ENCODE measurements at places on chromosomes 2 and 18.

- no peak for DNase-seq
Measured at GRCh38 chr2:46171411-46171953, 125.7 kb upstream of the EPAS1 start.

DNA sequence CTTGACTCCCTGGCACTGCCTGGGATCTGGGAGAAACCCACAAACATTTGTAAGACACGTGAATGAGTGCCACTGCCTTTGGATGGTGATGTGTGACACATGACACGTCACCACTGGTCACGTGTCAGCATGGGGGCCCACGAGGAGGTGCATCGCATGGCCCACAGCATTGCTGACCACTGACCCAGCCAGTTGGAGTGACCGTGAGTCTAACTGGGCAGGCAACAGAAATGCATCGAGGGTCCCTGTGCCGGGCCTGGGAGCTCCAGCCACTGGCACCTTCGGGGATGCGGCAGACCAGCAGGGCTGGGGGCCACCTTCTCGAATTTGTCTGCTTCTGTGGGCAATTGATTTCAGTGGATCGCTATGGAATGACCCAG, 121.9 kb upstream of the HDAC4 start:
- no peak for DNase-seq

DNA sequence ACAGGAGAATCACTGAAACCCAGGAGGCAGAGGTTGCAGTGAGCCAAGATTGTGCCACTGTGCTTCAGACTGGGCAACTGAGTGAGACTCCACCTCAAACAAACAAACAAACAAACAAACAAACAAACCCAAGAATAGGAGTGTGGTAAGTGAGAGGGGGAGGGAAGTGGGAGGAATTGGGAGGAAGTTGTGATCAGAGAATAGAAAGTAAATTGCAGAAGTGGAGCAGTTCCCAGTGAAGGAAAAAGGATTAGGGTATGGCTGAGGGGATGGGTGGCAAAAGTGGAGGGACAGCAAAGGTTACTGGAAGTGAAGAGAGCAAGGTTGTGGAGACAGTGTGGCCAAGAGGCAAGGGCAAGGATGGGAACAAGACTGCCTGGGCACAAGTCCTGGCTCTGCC, 41.1 kb upstream of the C1GALT1C1L start:
- DNase-seq, result no peak

DNA sequence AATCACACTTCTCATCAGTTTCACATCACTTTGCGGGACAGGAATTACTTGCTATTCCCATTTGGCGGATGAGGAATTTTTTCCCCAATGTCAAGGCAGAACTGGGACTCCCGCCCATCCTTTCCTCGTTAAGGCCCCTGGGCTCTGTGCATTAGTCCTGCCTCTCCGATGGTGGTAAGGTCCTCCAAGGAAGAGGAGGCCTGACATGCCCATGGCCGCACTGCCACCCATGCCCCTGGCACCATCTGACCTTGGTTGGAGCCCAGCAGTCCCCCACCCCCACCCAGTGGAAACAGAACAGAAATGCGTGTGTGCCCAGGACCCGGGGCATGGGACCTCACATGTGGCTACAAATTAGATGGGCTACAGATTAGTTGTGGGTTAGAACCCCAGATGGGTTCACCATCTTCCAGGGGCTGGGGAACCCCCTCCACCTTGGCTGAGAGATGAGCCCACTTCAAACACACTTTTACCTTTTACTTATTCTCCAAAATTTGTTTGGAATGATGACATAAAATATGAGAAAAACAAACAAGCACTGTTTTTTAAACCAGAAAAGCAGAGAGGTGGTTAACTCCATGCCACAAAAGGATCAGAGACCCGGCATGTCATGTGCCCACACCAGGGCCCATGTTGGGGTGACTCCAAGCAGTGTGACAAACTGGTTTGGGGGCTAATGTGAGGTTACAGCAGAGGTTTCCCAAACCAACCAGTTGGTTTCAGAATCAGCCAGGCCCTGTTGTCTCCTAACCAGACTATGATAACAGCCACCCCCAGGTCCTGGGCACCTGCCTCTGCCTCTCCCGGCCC, 11.0 kb upstream of the DUSP2 start:
- no peak for DNase-seq
